ENCODE measurements at places on chromosomes 11 and 22.
A peak's percentile ranks its signal among the peaks of the same experiment; 100 is the strongest.

DNA sequence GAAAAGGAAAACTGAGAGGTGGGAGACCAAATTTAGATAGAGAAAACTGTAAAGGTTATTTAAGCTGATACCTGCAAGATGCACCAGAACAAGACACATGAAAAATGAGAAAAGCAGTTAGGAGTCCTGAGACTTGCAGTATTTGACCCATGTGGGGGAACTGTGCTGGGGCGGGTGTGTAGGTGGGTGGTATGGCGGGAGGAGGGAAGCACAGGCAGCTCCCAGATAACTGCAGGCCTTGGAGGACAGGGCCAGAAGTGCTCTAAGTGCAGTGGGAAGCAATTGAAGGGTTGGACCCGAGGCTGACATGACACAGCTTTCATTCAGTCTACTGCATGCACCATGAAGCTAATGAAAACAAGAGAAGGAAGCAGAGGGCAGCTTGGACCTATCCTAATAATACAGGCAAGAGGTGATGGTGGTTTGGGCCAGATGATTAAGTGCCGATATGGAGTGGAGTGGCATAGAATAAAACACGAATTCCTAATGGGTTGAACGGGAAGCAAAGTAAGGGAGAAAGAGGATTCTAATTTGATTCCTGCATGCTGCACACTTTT lies 48.0 kb upstream of the ANO3 start:
- no peak for DNase-seq

GRCh38 chr11:818396-819128 lies at the start of gene PNPLA2:
PNPLA2 (plus strand) TSS chr11:818914; CDS start chr11:819719, 805 bp downstream.
- no peak for DNase-seq

- DNase-seq: no peak
These were observed 153.0 kb downstream of the BBOX1 start for GRCh38 chr11:27193434-27194225.

GRCh38 chr11:56474729-56475235 lies 1.6 kb upstream of the OR5M3 start:
- DNase-seq: no peak

- no peak for DNase-seq
These were observed 35.7 kb downstream of the TRIM29 start for GRCh38 chr11:120102050-120102863.

- DNase-seq: no peak
These were observed 51.4 kb downstream of the JAM3 start for GRCh38 chr11:134120143-134120850.

DNA sequence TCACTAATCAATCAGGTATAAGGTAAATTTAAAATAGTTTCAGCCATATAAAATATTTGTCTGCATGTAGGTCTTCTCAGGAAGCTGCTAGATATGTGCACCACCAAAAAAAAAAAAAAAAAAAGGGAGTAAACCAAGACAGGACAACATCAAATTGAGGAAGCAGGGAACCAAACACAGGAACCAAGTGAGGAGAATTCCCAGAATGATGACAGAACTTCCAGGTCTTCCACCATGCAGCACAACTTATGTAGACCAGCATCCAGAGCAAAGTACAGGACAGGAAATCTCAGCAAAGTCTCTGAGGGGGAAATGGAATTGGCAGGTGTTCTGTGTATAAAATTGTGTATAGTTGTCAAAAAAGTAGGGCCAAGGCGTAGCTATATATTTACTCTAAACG lies 101.2 kb upstream of the CTSC start:
- DNase-seq: no peak

GRCh38 chr11:81303038-81303664 lies 1430.5 kb downstream of the FAM181B start:
- DNase-seq: no peak

- DNase-seq: no peak
These were observed 38.3 kb downstream of the AMOTL1 start for GRCh38 chr11:94806419-94806818.

GRCh38 chr11:59198726-59199125 lies 14.0 kb downstream of the MPEG1 start:
- DNase-seq: no peak

DNA sequence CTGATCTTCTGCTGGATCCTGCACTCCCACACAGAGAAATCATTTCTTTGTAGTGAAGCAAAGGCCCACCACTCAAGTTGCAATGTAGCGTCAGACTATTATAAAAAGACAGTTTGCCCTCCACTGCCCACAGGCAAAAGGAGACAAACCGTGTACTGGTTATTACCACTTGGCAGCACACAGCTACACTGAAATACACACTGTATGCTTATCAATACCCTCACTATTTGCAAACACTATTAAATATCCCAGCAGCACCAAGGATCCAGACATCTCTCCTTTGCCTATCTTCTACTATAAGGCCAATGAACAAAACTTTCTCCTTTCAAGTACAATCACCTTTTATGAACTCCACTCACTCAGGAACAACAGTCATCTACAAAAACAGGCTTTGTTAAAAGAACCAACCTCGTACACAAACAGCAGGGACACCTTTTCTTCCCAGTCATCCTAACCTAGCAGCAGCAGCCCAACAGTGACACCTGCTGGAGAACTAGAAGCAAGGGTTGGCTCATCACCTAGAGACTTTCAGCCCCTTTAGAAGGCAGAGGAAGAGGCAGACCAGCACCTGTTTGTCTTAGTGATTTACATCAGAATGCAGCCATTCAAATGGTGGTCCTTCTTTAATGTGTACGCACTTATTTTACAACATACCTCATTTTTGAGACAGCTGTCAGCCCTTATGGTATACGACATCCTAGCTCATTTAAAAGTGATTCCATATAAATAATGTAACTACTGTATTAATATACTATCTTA lies 56.1 kb downstream of the AMBRA1 start:
- DNase-seq: peak; percentile 57

- DNase-seq: no peak
These were observed 18.8 kb upstream of the USP47 start for GRCh38 chr11:11822946-11823345.

GRCh38 chr11:83520849-83521248 lies 234.7 kb upstream of the CCDC90B start:
- DNase-seq: no peak

GRCh38 chr11:114758627-114759026 lies 80.3 kb downstream of the NXPE2 start:
- DNase-seq: no peak

DNA sequence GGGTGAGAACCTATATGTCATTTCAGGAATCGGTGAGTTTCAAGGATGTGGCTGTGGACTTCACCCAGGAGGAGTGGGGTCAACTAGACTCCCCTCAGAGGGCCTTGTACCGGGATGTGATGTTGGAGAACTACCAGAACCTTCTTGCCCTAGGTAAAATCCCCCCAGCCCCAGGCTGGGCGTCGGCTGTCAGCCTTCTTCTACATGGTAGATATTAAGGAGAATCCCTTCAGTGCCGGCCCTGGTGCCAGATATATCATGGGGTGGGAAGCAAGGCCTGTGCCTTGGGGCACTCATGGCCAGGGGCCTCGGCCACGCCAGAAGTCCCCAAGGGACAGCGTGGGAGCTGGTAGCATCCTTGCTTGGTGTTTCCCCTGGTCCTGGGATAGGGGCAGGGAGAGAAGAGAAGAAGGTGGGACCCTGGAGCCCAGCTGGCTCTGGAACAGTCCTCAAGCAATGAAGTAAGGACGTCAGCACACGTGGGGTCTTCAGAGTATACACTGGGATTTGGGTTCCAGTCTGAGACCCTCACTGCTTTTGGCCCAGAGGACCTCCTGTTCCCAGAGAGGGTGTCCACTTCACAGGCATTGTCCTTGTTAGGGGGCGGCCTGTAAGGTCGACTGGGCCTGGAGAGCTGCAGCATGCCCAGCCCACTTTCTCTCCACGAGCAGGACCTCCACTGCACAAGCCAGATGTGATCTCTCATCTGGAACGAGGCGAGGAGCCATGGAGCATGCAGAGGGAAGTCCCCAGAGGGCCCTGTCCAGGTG lies 6.8 kb downstream of the ZNF74 start:
- DNase-seq: no peak

GRCh38 chr11:123426789-123427188 lies 3.3 kb upstream of the GRAMD1B start:
- no peak for DNase-seq

- DNase-seq: no peak
These were observed 265.4 kb upstream of the B3GAT1 start for GRCh38 chr11:134677397-134677822.

DNA sequence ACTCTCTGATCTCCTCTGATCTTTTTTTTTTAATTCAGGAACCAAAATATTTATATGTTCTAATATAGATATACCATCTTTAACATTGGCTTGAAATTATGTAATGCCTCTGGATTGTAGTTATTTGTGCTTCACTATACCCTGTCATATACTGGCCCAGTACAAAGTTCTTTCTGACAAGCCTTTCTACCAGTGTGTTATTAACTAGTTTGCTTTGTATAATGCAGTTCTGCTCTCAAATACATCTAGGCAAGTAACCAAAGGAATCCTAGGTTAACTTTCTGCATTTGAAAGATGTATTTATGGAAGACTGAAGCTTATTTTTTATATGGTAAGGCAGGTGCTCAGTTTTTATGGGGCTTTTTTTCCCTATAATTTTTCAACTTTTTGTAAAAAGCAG lies 36.1 kb downstream of the ARHGEF12 start:
- no peak for DNase-seq

GRCh38 chr11:2944530-2944929 lies 15.3 kb upstream of the PHLDA2 start:
- no peak for DNase-seq

- DNase-seq: no peak
These were observed 39.3 kb downstream of the RIBC2 start for GRCh38 chr22:45452565-45453379.

DNA sequence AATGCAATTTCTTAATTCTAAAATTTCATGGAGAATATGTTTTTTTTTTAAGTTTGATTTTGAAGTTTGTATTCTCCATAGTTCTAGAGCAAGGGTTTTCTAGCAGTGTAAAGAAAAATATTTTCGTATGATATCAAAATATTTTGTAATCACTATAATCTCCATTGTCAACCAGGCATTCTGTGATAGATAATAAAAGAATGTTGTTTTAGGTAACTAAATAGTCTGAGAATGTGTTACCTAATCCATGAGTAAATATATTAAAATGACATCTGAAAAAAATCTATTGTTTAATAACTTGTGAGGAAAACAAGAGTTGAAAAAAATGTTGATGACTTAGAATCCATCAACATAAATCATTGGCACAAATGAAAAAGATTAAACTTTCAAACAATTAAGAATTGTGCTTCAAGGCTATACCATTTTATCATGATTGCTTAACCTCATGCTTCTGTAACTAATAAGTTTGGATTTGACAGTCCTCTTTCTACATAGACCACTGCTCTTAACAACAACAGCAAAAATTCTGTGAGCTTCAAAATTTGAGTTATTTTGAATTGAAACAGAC lies 2211.8 kb downstream of the LRRC4C start:
- no peak for DNase-seq

DNA sequence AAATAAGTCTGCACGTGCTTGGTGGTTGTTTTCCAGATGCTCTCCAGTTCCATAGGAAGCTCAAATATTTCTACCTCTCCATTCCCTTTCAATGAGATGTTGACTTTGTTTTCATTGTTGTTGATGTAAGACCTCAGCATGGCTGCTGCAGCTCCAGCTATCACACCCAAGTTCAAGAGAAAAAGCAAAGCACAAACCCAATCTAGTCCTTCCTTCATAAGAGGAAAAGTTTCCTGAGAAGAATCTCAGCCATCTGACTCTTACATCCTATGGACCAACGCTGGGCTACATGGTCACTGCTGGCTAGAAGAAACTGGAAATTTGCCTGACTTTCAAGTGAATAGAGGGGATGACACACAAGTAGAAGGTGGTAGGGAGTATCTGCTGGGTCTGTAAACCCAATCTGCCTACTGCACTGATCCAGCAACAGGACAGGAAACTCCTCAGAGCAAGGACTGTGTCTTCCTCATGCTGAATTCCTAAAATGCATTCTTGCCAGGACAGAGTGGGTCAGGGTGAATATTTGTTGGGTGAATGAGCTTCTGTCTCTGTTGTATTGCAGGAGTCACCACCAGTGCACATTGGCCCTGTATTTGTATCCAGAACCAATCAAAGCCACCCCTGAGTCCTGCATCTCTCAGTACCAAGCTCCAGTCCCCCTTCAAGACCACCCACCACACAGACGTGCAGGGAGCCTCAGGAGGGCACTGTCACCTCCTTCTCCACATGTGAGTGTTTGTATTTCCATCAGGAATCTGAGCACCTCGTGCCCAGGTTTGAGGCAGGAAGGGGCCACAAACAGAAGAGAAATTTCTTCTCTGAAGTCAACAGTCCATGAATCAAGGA lies 118.0 kb upstream of the IGLL5 start:
- DNase-seq: no peak

GRCh38 chr11:35288817-35289541 lies 130.4 kb downstream of the SLC1A2 start:
- DNase-seq: no peak

GRCh38 chr11:95849087-95849825 lies 59.0 kb downstream of the CEP57 start:
- DNase-seq: no peak

- no peak for DNase-seq
These were observed 85.0 kb upstream of the CLPB start for GRCh38 chr11:72519220-72519881.

- DNase-seq: no peak
These were observed 772.0 kb upstream of the CCDC179 start for GRCh38 chr11:23632293-23632692.

GRCh38 chr22:49323751-49324415 lies 503.8 kb downstream of the BRD1 start:
- no peak for DNase-seq

GRCh38 chr11:126512251-126512650 lies 156.8 kb downstream of the ST3GAL4 start:
- no peak for DNase-seq

GRCh38 chr11:66619080-66619554 lies 2.7 kb downstream of the RBM14 start:
- DNase-seq: no peak

DNA sequence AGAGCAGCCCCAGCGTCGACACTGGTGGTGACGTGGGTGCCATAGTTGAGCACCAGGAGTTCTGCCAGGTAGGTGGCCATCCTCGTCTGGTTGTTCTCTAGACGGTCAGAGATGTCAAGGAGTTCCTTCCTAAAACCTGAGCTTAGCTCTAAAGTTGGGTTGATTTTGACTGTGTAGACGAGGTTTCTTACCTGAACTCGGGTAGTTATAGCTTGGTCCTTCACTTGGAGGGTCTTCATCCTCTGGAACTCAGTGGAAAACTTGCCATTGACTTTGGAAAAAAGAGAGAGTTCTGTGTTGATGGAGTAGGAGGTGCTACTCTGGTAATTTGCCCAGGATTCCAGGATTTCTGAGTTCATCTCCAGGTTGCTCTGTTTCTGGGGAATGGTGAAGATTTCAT lies 505 bp downstream of the MPEG1 start:
- no peak for DNase-seq
